Stimulated activated CD4-positive, alpha-beta T cell treated with anti-CD3 and anti-CD28 coated beads, Interleukin-15, amount 100 ng/mL, for 1 hour (primary cell): ENCODE measurements at places on chromosomes 16 and 17.
A peak's percentile ranks its signal among the peaks of the same experiment; 100 is the strongest.

- no peak for DNase-seq
These were observed 934 bp downstream of the MAP2K6 start for GRCh38 chr17:69415431-69415830.

DNA sequence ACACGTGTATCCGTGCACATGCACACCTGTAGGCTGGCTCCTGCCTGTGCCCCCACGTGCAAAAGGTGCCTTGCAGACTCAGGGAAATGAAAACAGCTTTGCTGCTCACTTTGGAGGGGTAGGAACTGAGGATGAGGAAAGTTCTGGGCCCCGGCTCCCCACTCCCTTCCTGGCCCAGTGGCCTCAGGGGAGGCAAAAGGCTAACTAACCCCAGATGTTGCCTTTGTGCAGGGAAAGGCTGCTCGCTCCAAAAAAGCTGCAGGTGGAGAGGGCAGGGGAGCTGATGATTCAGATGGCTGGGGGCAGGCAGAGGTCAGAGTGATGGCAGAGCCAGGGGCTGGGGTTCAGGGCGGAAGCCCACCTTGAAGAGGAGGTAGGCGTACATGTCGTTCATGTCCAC, 12.4 kb downstream of the PLCD3 start:
- no peak for DNase-seq

DNA sequence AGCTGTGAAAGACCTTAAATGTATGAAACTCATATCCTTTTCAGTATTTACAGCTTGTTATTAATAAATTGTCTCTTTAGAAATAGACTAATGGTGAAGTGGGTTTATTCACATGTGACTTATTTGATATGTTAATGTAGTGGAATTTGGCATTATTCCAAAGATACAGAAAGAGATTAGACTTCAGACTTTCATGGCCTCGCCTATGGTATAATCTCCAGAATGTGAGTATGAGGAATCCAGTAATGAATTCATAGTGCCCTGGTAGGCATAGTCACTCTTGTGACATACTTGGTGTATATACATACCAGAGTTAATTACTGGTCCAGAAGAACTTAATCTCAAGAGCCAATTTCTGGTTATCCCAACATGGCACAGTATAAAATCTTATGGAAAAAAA, 72.7 kb downstream of the OMG start:
- DNase-seq: no peak

- DNase-seq: no peak
These were observed 187.7 kb downstream of the XYLT1 start for GRCh38 chr16:17283016-17283415.

GRCh38 chr17:44210342-44211192, 8.9 kb downstream of the UBTF start:
- peak; percentile 87 for DNase-seq

GRCh38 chr16:27472091-27473020, 70.4 kb downstream of the IL21R start:
- no peak for DNase-seq

DNA sequence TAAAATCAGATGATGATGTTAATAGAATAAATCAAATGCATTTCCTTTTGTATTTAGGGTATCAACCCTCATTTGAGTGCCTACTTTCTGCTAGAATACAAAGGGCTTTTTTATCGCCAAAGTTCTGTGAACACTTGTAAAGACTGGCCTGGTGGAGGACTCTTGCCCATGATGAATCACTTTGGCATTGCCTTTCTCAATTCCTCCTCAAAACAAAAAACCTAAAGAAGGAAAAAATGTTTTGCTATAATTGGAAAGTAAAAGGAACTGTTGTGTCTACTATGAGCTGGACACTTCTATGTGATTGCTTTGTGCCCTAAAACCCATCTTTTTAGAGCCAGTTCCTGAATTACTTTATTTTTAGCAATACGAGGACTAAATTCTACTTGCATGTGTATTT, 13.0 kb upstream of the DHRS11 start:
- DNase-seq: no peak

- DNase-seq: no peak
These were observed 1.9 kb downstream of the MYL11 start for GRCh38 chr16:30376461-30376902.

GRCh38 chr17:81703747-81704654, 834 bp downstream of the MRPL12 start:
- no peak for DNase-seq

DNA sequence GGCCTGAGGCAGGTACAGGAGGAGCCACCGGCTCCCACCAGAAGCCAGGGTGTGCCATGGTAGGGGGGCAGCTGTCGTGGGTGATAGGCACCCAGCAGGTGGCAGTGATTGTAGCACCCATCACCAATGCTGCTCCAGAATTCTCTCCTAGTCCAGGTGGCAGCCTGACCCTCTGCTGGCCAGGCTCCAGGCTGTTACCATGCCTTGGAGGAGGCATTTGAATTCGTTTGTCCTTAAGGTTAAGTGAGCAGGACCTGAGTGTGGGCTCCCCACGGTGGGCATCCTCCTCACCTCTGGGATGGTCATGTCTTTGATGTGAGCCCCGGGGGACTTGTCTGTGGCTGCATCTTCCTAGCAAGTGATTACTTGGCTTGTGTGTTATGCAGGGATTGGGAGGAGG, 59.4 kb downstream of the RGS9 start:
- no peak for DNase-seq
